Stimulated activated naive CD8-positive, alpha-beta T cell treated with anti-CD3 and anti-CD28 coated beads, Interleukin-15, Interleukin-2, amounts not matched to agents 100 U/mL and 50 U/mL, for 24 hours (primary cell): ENCODE measurements at places on chromosomes 4 and X.

GRCh38 chr4:55336138-55337034 lies 9.7 kb upstream of the SRD5A3 start:
- DNase-seq, result peak; percentile 41

DNA sequence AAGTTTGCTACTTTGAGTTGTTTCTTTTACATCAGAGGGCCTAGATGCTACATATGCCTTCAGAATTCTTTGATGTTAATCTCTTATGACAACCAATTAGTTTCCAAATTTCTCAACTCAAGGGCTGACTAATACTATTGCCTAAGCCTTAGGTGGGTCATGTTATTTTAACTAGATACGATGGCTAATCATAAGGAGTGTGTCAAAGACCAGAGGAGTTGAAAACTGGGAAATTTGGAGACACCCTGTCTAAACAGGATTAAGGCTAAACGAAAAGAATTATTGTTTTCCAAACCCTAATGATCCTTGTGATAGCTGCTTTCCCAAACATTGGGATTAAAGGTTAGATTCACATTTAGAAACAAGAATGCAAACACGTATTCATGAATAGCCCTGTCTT lies 228.5 kb downstream of the PCDH7 start:
- DNase-seq, result no peak

DNA sequence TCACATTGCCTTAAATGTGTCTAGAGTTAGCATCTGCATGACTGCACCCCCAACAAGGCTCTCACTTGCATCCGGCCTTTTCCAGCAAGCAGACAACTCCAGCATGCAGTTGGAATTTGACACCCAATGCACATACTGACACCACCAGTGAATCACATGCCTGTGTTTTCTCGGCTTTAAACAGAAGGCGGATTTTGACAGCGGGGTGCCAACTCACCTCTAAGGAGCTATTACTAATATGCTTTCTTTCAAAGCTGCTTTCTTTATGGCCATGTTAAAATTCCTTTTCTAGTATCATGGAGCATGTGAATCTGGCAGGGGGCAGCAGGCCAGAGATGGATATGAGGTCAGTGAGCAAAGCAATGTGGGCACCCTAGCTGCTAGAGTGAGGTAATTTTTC lies 78.0 kb upstream of the CLNK start:
- no peak for DNase-seq

DNA sequence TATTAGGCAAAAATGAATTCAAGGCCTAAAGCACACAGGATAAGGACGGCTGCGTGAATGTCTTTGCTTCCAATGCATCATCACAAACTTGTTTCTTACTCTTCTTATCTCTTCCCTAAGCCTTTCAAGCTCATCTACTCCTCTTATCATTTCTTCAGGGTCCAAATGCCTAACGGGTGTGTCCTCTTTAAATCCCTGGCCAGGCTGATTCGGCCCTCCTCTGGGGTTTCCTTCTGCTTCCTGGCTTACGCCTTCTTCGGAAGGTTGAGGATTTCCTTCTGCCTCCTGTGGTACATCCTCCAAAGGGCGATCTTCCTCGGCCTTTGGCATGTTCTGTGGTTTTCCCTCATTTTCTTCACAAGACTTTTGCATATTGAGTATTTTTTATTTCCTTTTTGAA lies 1.3 kb downstream of the TCEAL8 start:
- no peak for DNase-seq

DNA sequence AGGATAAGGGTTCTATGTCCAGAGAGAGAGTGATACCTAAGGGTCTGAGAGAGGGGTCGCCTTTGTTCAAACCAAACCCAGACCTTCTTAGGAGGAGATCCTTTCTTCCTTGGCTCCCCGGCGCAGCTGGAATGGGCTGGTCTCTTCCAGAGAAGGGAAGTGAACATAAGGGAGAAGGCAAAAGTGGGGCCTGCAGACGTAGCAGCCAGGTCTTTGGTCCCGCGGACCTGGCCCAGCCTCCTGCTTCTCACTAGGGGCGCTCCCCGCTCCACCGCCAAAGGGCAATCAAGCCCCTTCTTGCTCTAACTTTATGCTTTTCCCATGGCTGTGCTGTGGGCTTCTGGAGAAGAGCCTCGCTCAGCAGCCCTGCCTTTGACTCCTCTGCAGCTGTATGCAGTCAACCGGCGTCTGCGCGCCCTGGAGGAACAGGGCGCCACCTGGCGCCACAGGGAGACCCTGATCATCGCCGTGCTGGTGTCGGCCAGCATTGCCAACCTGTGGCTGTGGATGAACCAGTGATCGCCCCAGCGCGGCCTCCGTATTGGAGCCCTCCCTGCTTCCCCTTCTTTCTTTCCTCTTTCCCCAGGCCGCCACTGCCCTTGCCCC lies 6.5 kb downstream of the FATE1 start:
- DNase-seq, result peak; percentile 3

GRCh38 chr4:2962614-2963174 lies 512 bp downstream of the NOP14 start:
- DNase-seq, result no peak

GRCh38 chrX:23907498-23908218 lies at the start of the genes APOO and CXorf58:
Gene APOO (minus strand): TSS chrX:23907938. CDS start chrX:23907702, 236 bp downstream.
Gene CXorf58 (plus strand): TSS chrX:23908006. CDS start chrX:23910303, 2,297 bp downstream.
- DNase-seq, result peak; percentile 88

DNA sequence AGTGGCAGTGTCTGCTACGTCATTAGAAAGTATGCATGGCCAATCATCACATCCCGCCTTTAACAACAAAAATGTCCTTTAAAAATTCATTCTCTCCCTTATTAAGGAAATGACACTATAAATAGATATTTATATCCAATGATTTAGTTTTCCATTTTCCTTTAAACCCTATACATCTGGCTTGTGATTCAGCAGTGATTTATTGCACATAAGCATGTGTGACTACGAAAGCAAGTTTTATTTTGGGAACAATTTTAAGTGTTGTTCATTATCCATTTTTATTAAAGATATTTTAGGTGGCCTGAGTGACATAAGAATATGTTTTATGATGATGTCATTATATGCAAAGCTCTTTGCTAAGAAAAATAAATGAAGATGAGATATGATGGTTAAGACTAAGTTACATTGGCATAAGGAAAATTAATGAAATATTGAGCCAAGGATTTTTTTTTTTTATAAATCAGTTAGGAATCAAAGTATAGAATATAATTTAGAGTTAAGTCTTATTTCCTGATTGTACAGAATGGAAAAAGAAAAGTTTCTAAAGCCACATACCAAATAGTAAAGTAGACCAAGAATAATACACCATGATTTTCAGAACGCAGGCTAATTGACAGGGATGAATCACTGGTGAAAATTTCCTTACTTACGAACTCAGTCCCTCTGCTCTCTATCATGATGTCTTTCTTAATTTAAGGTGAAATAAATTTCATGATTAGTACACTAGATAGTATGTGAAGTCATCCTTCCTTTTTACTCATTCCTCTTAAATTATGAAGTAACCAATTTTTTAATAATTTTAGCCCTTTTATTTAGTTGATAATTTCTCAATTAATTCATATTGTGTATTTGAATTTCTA lies 822.4 kb downstream of the FAT4 start:
- DNase-seq, result no peak

DNA sequence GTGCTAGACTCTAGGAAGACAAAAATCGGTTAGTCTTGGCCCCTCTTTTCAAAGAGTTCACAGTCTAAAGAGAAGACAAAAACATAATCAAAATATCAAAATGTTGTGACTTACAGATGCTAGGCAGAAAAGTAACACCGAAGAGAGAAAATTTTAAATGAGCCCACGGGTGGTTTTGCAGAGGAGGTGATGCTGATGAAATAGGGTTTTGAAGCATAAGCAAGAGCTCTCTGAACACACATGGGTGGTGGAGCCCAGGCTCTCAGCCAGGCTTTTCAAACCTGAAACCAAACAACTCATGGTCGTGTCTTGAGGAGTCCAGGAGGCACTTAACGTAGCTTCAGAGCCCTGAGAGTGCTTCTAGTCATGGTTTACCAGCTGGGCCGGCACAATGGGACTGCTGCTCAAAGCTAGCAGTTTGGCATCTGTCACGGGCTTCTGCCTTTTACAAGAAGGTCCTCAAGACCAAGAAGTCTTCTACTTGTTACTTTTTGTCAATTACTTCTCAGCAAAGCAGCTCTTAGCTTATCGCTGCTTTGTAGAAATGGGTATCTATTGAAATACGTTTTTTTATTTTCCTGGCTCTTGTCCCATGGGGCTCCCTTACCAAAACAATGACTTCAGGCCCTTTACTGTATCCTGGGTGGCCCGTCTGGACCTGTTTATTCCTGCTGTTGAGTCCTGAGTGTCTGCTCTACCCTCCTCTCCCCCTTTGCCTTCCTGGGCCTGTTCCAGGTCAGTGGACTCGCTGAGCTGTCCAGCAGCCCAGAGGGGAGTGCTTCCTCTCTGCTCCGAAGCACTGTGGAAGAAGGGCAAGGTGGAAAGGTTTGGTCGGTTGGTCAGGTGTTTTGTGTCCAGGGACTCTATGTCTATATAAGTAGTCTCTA lies 69.5 kb downstream of the TNIP2 start:
- DNase-seq, result no peak

DNA sequence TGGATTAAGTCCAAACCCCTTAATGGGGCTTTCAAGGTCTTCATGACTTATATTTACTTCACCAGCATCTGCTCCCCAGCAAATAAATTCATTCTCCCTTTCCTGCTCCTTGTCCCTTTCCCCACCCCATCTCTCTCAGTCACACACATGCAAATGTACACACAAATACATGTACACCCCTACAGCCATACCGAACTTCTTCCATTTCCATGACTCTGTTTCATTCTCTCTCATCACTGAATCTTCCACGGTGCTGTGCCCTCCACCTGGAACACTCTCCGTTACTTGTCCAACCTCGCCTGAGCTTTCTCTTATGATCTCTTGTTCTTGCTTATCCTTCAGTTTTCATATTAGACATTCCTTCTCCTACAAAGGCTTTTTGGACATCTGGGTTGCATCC lies 22.0 kb upstream of the RPA4 start:
- no peak for DNase-seq

GRCh38 chrX:108199041-108199440 lies 107.5 kb downstream of the ATG4A start:
- DNase-seq, result no peak

- DNase-seq, result no peak
Measured at GRCh38 chr4:19971829-19972228, 279.9 kb upstream of the SLIT2 start.

DNA sequence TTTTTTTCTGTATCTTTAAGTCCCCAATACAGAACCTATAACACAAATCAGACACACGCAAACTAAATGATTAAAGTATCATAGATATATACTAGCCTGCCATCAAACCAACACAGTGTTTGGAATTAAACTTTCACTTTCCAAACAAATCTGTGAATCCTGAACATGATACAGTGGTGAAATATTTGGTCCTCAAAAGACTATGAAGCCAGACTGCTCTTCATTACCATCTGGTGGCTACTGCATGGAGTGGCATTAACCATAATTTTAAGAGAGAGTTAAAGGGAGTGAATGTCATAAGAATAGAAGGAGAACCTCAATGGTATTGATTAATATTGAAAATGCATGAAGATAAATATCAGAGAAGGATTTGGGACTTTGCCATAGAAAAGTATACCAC lies 9.2 kb upstream of the GABRA4 start:
- DNase-seq, result no peak

DNA sequence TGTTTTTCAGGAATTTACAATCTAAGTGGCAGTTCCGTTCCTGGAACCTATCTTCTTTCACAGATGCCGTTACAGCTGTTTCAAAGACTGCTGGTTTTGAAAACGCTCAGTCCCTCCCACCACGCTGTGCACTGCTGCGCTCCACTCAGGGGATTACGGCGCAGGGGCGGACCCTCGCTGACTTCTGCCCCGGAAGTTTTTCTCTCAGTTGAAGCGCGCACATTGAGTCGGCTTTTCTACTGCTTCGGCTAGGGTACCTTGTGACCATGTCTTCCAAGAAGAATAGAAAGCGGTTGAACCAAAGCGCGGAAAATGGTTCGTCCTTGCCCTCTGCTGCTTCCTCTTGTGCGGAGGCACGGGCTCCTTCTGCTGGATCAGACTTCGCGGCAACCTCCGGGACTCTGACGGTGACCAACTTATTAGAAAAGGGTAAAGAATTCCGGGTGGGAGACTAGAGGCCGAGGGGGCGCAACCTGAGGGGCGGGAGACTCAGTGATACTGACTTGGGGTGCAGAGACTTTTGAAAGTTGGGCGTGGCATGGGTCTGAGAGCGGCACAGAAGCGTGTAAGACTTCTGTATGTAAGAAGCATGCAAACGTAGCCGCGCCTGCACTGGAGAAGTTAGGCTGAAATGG lies 597 bp upstream of the NUDT6 start:
- peak; percentile 87 for DNase-seq

DNA sequence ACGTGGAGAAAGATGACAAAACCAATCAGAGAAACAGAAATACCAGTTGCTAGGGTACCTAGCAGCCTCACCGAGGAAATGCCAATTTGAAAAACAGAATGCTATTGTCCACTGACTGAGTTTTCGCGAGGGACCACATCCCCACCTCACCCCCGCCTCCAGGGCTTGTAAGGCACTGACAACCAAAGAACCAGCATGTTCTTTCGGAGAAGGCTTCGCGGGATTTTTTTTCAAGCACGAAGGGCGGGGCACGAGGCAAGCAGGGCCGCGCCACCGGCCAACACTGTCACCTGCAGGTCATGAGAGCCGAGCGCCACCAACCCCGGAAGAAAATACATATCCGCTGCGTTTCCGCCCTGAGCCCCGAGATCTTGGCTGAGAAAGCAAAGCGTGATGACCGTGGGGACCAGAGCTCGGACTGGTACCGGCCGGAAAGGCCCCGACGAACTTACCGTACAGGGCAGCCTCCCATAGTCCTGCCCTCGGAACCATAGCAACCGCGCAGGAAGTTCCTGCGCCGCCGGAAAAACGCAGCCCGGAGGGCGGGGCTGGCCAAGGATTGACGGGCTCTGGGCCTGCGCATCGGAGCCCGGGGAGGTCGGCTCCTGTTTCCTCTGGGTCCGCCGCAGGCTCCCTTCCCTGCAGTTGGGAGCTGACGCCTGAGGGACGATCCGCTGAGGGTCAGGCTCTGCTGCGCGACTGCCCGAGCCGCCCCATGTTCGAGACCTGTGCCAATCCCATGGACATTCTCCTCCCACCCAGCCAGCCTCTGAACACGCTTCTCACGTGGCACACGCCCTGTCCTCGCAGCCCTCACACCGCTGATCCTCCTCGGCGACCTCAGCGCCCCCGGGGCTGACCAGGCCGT lies 59.2 kb upstream of the PAGE5 start:
- peak; percentile 83 for DNase-seq

DNA sequence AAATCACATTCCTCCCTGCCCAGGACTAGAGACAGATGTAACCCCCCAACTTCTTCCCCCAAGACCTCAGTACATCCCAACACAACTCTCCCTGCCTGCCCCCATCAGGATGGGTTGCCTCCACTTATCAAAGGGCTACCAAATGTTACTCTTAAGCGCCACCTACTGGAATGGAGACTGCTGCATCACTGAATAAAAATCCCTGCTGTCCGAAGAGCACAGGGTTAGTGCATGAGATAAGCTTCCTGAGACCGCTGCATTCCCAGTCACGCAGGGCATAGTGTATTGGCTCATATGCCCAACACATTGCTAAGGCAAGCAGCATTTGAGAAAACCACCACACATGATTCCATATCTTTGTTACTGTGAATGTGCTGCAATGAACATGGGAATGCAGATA lies 544.5 kb downstream of the PPP4R3C start:
- no peak for DNase-seq

- no peak for DNase-seq
Measured at GRCh38 chrX:52983321-52984000, 25.1 kb upstream of the FAM156A start.
